Stimulated activated CD8-positive, alpha-beta memory T cell treated with anti-CD3 and anti-CD28 coated beads, Interleukin-4, amount 100 ng/mL, for 1 hour (primary cell): ENCODE measurements at places on chromosomes 5 and 9.

DNA sequence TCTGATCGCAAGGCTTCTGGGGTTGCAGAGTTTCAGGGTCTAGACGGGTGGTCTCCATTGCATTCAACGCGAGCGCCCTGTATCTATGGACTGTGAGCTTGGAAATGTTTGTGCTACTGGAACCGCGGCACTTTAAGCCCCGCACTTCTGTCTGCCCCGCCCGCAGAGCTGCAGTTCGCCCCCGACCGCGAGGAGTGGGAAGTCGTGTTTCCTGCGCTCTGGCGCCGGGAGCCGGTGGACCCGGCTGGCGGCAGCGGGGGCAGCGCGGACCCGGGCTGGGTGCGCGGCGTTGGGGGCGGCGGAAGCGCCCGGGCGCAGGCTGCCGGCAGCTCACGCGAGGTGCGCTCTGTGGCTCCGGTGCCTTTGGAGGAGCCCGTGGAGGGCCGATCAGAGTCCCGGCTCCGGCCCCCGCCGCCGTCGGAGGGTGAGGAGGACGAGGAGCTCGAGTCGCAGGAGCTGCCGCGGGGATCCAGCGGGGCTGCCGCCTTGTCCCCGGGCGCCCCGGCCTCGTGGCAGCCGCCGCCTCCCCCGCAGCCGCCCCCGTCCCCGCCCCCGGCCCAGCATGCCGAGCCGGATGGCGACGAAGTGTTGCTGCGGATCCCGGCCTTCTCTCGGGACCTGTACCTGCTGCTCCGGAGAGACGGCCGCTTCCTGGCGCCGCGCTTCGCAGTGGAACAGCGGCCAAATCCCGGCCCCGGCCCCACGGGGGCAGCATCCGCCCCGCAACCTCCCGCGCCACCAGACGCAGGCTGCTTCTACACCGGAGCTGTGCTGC is 1.0 kb downstream of the ADAMTS19 start:
- no peak for DNase-seq

GRCh38 chr5:113075019-113075418 is 98.4 kb downstream of the DCP2 start:
- DNase-seq = no peak

- DNase-seq = no peak
These were observed 177.8 kb upstream of the SGCD start for GRCh38 chr5:156149213-156149612.

DNA sequence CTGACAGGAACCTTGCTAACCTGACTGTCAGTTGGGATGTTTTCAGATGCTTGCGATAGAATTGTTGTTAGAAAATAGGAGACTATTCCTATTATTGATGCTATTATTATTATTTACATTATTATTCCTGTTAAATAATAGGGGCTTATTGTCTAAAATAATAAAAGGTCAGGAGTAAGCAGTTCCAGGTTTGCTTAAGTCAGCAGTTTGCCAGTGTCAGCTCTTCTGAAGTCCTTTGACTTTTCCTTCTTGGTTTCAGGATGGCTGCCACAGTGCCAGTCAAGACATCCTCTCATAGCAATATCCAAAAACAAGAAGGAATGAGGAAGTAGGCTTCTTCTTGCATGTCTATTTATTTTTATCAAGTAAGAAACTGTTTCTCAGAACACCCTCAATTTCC is 141.7 kb upstream of the MARCHF11 start:
- DNase-seq = no peak

- no peak for DNase-seq
These were observed 76.4 kb downstream of the EHMT1 start for GRCh38 chr9:137694962-137695875.

- no peak for DNase-seq
These were observed 3.1 kb downstream of the TMED9 start for GRCh38 chr5:177595026-177595585.

DNA sequence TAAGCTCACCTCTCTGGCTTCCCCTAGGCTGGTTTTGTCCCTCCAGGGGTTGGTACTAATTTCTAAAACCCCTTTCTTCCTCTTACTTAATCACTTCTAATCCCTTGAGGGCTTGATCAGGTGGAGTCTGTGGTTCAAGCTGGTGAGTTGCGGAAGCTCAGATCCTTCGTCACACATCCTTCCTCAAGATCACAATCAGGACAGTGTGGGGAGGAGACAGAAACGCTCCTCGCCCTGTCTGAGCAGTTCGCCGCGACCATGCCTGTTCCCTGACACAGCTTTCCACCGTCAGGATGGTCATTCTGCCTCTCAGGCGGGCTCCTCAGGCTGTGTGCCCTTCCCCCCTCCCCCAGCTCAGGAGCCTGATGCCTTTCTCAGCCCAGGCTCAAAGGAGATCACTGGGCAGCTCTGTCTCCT is 24.3 kb downstream of the CPLX2 start:
- DNase-seq = no peak
